ENCODE measurements at places on chromosomes 12 and 14.

DNA sequence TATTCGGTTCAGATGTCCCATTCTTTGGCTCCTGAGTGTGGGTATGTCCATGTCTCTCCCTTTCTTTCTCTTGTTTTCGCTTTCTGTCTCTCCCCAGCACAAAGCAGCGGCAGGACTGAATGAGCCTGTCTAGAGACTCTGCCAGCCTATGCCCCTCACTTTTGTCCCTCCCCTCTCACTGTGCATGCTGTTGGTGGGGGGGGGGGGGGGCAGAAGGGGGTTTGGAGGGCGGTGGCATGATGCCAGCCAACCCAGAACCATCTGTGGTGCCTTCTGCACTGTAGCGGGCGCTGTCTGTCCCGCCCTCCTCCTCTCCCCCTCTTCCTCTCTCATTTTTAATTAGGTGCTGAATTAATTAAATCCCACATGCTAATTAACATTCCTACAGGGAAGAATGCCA is 17.7 kb downstream of the NGDN start:
- no peak overlapping the region for H3K4me3 ChIP-seq
- H3K27me3 ChIP-seq, result no peaks in the 10 kb centered on the region

- no peak overlapping the region for H3K4me3 ChIP-seq
- no peak overlapping the region for H3K27ac ChIP-seq
- H3K27me3 ChIP-seq, result no peaks in the 10 kb centered on the region
- DNase-seq, result no peak
- no peaks in the 10 kb centered on the region for H3K4me1 ChIP-seq
- H3K36me3 ChIP-seq, result peaks cover 52% of the 10 kb centered on the region
These were observed 55.3 kb downstream of the DERA start for GRCh38 chr12:15966426-15966825.

GRCh38 chr14:104739546-104740516 is 13.1 kb upstream of the SIVA1 start:
- H3K36me3 ChIP-seq, result peaks cover 60% of the 10 kb centered on the region
- H3K4me1 ChIP-seq, result peaks cover 10% of the 10 kb centered on the region
- H3K27ac ChIP-seq, result peak overlapping the region; percentile 97
- no peak overlapping the region for H3K4me3 ChIP-seq
- no peaks in the 10 kb centered on the region for H3K27me3 ChIP-seq
- DNase-seq, result no peak

GRCh38 chr12:109770861-109771670 is 57.4 kb downstream of the FAM222A start:
- no peak overlapping the region for H3K27ac ChIP-seq
- no peaks in the 10 kb centered on the region for H3K4me1 ChIP-seq
- H3K4me3 ChIP-seq, result no peak overlapping the region

GRCh38 chr12:26046906-26047305 is 77.9 kb downstream of the BHLHE41 start:
- no peaks in the 10 kb centered on the region for H3K27me3 ChIP-seq
- DNase-seq, result no peak
- no peaks in the 10 kb centered on the region for H3K4me1 ChIP-seq
- no peak overlapping the region for H3K27ac ChIP-seq
- no peak overlapping the region for H3K4me3 ChIP-seq

DNA sequence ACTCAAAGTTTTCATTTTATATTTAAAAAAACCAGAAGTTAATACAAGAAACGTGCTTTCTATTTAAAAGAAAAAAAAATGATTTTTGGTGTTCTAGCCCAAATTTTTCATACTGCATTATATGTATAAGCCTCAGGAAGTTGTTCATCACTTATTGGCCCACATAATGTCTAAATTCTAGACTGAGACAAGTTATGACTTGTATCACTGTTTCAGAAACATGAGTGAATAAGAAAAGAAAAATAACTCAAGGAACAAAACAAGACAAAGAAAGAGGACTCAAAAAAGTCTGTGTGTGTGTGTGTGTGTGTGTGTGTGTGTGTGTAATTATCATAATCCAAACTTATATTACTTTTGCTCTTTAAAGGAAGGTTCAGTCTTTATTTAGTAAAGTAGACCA is 929.8 kb downstream of the GALC start:
- H3K27me3 ChIP-seq, result no peaks in the 10 kb centered on the region
- no peak for DNase-seq
- no peak overlapping the region for H3K27ac ChIP-seq
- no peaks in the 10 kb centered on the region for H3K36me3 ChIP-seq
- no peak overlapping the region for H3K4me3 ChIP-seq

GRCh38 chr12:128920468-128920867 is 67.2 kb downstream of the GLT1D1 start:
- H3K36me3 ChIP-seq, result no peaks in the 10 kb centered on the region
- peak overlapping the region; percentile 21 for H3K27ac ChIP-seq
- no peak for DNase-seq
- no peak overlapping the region for H3K4me3 ChIP-seq
- H3K4me1 ChIP-seq, result no peaks in the 10 kb centered on the region
- H3K27me3 ChIP-seq, result no peaks in the 10 kb centered on the region

GRCh38 chr14:32679927-32680612 is 258.6 kb upstream of the NPAS3 start:
- H3K4me3 ChIP-seq, result no peak overlapping the region
- DNase-seq, result no peak
- no peaks in the 10 kb centered on the region for H3K27me3 ChIP-seq
- no peak overlapping the region for H3K27ac ChIP-seq

DNA sequence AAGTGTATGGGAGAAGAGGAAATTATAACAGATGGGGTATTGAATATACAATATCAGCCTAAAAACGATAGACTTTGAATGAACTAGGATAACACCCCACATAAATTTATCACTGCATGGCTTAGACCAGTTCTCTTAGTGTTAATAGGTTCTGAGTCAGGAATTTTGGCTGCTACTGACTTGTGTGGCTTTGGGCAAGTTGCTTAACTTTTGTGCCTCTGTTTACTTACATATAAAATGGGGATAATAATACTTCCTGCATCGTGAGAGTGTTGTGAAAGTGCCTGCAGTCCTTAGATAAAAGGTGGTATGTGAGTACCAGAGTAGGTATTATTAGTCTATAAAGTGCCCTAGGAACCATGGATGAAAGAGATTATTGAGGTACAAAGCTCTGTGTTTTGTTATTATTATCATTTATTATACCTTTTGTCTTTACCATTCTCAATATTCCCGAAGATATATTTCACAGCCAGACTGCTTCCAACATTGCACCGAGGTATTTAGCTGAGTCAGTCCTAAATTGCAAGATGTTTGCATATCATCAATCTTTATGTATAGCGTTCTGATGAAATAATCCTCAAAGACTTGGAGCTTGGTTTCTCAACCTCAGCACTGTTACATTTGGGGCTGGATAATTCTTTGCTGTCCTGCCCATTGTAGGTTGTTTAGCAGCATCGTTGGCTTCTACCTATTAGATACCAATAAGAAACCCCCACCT is 2.3 kb upstream of the PAWR start:
- no peaks in the 10 kb centered on the region for H3K36me3 ChIP-seq
- H3K4me1 ChIP-seq, result no peaks in the 10 kb centered on the region
- no peak for DNase-seq
- no peaks in the 10 kb centered on the region for H3K27me3 ChIP-seq

GRCh38 chr12:111295176-111295575 is 73.7 kb downstream of the PHETA1 start:
- H3K4me1 ChIP-seq, result no peaks in the 10 kb centered on the region
- no peak for DNase-seq
- H3K4me3 ChIP-seq, result no peak overlapping the region
- no peaks in the 10 kb centered on the region for H3K36me3 ChIP-seq
- H3K27me3 ChIP-seq, result no peaks in the 10 kb centered on the region

DNA sequence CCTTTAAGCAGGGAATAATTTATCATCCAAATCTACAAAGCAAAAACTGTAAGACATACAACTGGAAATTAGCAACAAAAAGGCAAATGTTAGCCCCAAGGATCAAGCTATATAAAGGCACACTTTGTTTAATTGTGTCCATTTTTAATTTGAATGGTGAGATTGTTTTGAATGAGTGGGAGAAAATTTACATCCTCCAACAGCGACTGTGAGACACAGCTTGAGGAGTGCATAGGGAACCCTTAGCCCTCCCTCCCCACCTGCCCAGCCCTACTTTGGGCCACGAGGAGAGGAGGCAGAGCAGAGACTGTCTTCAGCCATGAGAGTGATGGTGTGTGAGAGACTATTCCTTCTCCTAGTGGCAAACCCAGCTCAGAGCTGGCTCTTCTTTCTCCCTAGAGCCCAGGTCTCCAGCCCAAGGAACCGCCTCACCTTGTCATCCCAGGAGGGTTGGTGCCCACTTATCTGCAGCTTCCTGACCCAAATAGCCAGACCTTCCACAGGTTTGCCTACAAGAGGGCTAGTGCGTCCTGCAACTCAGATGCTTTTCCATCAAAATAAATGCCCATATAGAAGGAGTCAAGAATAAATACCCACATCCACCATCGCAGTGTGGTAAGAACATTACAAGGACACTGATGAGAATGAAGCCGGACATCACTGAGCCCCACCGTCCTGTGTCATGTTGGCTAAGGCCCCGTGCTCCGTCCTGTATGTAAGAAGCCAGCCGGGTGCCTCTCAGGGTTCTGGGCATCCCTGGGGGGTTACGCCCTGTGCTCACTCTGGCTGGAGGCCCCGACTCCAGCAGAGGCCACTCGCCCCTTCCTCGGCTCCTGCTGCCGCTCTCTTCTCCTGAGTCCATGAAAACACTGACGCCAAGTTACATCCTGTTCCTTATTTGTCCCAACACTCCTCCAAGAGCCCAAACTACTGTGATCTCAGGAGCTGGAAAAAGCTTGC is 36.4 kb upstream of the C14orf180 start:
- H3K27ac ChIP-seq, result no peak overlapping the region
- H3K27me3 ChIP-seq, result no peaks in the 10 kb centered on the region
- no peaks in the 10 kb centered on the region for H3K4me1 ChIP-seq
- DNase-seq, result no peak

DNA sequence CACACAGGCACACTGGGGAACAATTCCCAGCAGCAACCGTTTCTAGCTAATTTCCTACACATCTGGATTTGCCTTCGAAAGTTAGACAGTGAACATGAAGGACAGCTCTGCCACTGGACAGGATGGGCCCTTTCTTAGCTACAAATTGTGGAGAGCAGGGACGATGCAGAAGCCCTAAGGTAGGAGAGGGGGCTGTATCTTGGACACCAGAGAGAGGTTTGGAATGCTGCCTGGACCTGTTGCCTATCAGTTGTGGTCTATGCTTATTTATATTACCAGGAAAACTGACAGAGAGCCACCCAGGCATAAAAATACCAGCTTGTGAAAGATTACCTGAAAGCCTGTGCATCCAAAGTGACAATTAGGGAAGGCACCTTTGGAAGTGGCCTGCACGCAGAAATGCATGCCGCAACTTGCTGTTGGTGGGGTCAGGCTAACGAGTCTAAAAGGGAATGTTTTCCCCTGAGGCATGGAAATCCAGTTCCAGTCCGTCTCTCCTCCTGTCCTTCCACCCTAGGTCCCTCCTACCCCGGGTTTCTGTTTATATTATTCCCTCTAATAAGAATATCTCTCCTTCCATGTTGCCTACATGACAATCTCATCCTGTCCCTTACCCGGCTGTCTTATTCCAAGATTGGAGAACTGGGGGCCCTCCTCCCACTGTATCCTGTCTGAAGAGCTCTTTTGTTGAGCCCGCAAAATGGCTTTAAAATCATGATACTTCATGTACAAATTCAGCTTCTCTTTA is 60.2 kb downstream of the MDM2 start:
- H3K27ac ChIP-seq, result no peak overlapping the region
- H3K4me1 ChIP-seq, result no peaks in the 10 kb centered on the region
- no peak overlapping the region for H3K4me3 ChIP-seq

DNA sequence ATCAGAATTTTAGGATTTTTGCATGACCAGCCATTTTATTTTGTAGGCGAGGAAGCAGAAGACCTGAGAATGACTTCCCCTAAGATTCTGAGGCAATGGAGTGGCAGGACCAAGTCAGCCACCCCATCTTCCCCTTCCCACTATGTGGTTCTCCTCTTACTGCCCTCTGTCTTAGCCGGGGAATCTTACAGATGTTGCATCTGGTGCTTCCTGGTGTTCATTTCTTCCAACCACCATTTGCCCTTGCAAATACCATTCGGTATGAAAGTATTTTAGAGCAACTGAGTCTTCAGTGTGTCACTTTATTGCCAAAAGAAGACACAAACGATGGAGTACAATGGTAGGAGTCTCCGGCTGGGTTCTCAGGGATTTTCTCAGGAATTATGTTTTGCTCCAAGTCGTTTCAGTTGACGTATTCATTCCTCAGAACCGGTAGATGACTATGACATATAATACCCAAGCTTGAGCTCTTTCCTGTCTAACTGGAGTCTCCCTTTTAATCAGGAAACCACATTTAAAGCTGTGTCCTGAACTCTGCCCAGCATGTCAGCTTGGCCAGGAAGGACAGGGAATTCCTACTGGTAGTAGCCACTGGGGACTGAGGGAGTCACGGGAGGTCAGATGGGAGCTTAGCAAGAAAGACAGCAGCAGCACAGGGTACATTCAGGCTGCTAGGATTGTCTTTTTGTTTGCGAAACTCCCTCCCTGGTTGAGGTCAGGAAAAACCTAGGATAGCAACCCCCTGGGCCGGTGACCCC is 87.0 kb downstream of the SAMD4A start:
- no peaks in the 10 kb centered on the region for H3K27me3 ChIP-seq
- DNase-seq, result peak; percentile 43
- no peaks in the 10 kb centered on the region for H3K36me3 ChIP-seq
- no peak overlapping the region for H3K4me3 ChIP-seq
- H3K27ac ChIP-seq, result peak overlapping the region; percentile 79
- no peaks in the 10 kb centered on the region for H3K4me1 ChIP-seq

GRCh38 chr12:113055594-113056380 is 743 bp upstream of the DTX1 start:
- peaks cover 72% of the 10 kb centered on the region for H3K27me3 ChIP-seq
- no peaks in the 10 kb centered on the region for H3K36me3 ChIP-seq
- H3K27ac ChIP-seq, result no peak overlapping the region
- no peak overlapping the region for H3K4me3 ChIP-seq

GRCh38 chr14:90851327-90852036 is 35.3 kb upstream of the TTC7B start:
- H3K27me3 ChIP-seq, result no peaks in the 10 kb centered on the region
- H3K27ac ChIP-seq, result no peak overlapping the region
- no peak overlapping the region for H3K4me3 ChIP-seq
- DNase-seq, result no peak
- no peaks in the 10 kb centered on the region for H3K4me1 ChIP-seq

GRCh38 chr14:104320611-104321086 is 182.3 kb downstream of the KIF26A start:
- H3K36me3 ChIP-seq, result no peaks in the 10 kb centered on the region
- no peaks in the 10 kb centered on the region for H3K4me1 ChIP-seq
- DNase-seq, result no peak
- H3K4me3 ChIP-seq, result no peak overlapping the region

GRCh38 chr14:65229748-65230728 is 127.7 kb upstream of the MAX start:
- H3K27me3 ChIP-seq, result no peaks in the 10 kb centered on the region
- no peaks in the 10 kb centered on the region for H3K36me3 ChIP-seq
- H3K4me3 ChIP-seq, result peak overlapping the region; percentile 50
- no peaks in the 10 kb centered on the region for H3K4me1 ChIP-seq
- peak overlapping the region; percentile 71 for H3K27ac ChIP-seq

- DNase-seq, result no peak
- H3K4me1 ChIP-seq, result no peaks in the 10 kb centered on the region
- no peaks in the 10 kb centered on the region for H3K27me3 ChIP-seq
- H3K4me3 ChIP-seq, result no peak overlapping the region
- H3K36me3 ChIP-seq, result peaks cover 70% of the 10 kb centered on the region
These were observed 18.1 kb downstream of the CEP170B start for GRCh38 chr14:104882991-104883660.

All from tibial artery (tissue), 4 donors.